ENCODE measurements at places on chromosomes 5 and 9.

DNA sequence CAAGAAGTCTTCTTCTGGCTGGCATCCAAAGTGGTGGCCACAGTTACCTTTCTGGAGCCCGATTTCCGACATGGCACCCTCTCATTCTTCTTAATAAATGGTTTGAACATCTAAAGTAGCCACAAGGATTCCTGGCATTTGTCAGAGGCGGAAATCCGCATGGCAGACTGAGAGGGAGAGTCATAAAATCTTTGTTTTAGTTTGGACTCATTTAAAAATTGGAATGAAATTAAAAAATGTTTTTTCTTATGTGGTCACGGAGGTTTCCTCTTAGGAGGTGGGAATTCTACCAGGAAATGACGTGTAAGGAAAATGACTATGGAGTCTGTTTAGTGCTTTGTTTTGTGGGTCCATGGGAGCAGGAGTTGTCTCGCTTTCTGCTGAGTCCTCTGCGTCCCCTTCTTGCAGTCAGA, 133.0 kb upstream of the PTCH1 start:
- DNase-seq: no peak

DNA sequence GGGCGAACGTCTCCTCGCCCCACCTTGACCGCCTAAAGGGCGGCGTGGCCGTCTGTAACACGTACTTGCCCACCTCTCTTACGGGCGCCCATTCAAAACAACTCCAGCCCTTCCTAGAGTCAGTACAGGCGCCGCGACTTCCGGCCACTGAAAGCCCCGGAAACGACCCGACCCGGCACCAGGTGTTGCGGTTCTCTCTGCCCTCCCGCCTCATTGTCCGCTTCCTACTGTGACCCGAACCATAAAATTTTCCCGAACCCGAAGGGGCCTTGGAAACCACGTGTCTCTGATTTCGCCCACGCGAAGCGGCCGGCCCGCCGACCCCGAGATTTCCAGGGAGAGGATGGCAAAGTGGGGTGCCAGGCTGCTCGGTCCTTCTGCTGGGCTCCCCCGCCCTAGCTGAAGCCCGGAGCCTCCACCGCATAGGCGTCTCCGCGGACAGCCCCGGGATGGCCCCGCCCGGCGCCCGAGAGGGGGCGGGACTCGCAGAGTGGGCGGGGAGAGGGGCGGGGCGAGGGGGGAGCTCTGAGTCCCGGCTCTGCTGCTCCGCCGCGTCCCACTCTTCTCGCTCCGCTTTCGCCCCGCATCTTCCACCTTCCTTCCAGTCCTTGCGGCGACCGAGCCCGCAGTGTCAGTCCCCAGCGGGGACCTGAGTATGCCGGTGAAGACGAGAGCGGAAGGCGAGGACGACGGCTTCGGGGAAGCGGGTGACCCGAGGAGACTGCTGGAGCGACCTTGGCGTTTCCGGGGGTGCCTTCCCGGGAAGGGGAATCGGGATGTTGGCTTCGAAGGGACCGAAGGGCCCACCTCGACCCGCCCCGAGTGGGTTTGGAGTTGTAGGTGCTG, 684 bp upstream of the PTGES2 start:
- DNase-seq: peak; percentile 93

DNA sequence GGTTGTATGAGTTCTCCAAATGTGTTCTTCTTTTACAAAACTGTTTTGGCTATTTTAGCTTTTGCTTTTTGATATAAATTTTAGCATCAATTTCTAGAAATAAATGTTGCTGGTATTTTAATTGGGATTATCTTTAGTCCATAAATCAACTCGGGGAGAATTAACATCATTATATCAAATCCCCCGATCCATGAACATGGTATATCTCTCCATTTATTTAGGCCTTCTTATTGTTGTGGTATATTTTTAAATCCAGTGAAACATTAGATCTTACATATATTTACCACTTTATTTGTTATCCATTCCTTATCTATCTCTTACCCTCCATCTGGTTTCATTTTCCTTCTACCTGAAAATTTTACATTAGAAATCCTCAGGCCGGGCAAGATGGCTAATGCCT, 7.3 kb upstream of the CDKN2AIPNL start:
- no peak for DNase-seq

- DNase-seq: no peak
Measured at GRCh38 chr9:132647806-132648205, 22.0 kb downstream of the DDX31 start.

DNA sequence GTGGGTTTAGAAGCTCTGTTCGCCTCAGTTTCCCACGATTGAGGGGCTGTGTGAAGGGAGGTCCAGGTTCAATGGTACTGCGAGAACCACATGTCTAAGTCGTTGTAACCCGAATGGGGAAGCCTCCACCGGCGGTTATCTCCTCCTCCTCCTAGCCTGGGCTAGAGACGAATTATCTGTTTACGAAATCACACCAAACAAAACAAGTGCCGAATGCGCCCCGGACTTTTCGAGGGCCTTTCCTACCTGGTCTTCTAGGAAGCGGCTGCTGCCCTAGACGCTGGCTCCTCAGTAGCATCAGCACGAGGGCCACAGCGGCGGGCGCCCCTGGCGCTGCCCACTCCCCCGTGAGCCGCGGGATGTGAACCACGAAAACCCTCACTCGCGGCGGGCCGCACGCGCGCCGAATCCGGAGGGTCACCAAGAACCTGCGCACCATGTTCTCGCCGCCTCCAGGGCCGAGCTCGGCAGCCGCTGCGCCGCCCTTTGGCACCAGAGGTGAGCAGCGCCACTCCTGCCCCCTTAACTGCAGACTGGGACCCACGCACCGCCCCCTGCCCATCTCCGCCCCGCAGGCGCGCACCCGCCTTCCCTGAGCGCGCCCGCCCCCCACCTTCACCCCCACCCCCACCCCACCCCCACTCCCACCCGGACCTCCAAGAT, at the start of gene CDKN2A:
Gene CDKN2A (minus strand): TSS at position 500 of the 663 bp plus-strand sequence.
- peak; percentile 74 for DNase-seq
